Heart right ventricle (tissue), 16 donors: ENCODE measurements at places on chromosomes 6 and 20.

GRCh38 chr6:104527761-104528415, 331.8 kb downstream of the HACE1 start:
- no peaks in the 10 kb centered on the region for H3K36me3 ChIP-seq
- no peak for DNase-seq
- peaks cover 26% of the 10 kb centered on the region for H3K4me1 ChIP-seq
- no peak overlapping the region for H3K27ac ChIP-seq

DNA sequence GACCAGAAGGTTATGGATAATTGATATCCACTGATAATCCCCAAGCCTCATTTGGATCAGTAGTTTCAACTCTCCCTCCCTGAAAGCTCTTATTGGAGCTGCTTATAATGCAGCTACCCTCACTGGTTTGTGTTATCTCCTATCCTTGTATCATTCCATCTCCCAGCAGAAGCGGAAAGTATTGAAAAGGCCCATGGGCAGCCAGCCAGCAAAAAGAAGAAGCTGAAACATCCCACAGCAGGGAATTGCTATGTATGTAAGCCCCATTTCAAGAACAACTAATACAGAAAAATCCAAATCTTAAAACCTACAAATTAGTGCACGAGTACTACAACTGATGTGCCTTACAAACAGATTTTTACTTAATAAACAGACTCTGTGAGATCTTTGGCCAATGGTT, 269.0 kb upstream of the ECI2 start:
- no peak for DNase-seq
- H3K4me3 ChIP-seq = no peak overlapping the region
- no peaks in the 10 kb centered on the region for H3K27me3 ChIP-seq

GRCh38 chr6:16698162-16698533, 63.1 kb downstream of the ATXN1 start:
- H3K36me3 ChIP-seq = no peaks in the 10 kb centered on the region
- H3K4me1 ChIP-seq = peaks cover 42% of the 10 kb centered on the region
- H3K27ac ChIP-seq = no peak overlapping the region
- no peaks in the 10 kb centered on the region for H3K27me3 ChIP-seq

DNA sequence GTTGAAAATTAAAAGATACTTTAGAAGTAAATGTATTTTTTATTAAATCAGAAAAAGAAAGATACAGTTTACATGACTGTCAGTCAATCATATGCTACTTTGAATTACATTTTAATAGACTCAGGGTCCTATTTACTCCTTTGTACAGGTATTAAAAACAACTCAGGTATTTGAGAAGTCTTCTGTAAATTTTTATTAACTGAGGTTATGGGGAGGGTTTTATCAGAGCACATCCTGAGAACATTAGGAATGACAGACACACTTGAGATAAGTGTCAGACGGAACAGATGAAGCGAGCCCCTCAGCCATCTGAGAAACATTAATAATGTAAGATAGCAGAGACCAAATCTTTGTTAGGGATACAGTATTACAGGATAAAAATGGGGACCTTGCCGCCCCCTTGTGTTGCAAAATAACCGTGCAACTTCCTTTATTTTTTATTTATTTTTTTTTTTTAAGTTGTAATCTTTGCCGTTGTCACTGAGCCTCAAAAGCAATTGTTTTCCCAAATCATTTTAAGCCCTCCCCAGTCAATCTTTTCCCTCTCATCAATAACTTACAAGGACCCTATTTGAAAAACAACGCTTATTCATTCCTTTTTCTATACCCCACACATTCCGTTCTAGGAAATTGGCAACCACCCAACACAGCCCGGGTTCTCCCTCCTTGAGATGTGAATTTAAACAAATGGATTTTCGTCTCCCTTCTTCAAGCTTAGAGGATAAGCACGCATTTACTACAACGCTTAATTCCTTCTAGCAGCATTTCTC, 126.7 kb downstream of the BCAS1 start:
- peaks cover 53% of the 10 kb centered on the region for H3K4me1 ChIP-seq
- no peaks in the 10 kb centered on the region for H3K27me3 ChIP-seq
- peak overlapping the region; percentile 27 for H3K4me3 ChIP-seq
- H3K36me3 ChIP-seq = no peaks in the 10 kb centered on the region

- H3K4me3 ChIP-seq = no peak overlapping the region
- no peaks in the 10 kb centered on the region for H3K27me3 ChIP-seq
- H3K36me3 ChIP-seq = no peaks in the 10 kb centered on the region
These were observed 9.0 kb downstream of the MOXD1 start for GRCh38 chr6:132392270-132392646.

- no peak for DNase-seq
- no peak overlapping the region for H3K27ac ChIP-seq
- H3K36me3 ChIP-seq = no peaks in the 10 kb centered on the region
These were observed 61.2 kb upstream of the SGK1 start for GRCh38 chr6:134379076-134379475.

DNA sequence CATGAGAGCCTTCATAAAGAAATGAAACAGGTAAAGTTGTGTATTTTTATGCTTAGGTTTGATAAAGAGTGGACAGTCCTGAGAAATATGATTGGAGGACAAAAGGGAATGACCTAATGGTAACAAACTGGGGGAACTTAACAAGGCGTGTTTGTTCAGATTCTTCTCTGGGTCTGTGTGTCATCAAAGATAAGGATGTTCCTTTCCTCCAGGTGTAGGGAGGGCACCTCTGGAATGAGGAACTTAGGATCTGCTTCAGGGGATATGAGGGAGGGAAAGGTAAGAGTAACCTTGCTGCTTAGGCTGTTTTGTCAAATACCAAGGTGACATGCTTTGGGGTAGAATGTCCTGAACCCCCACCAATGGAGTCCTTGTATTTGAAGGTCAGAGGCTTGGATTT, 291.9 kb downstream of the KCNQ5 start:
- no peaks in the 10 kb centered on the region for H3K4me1 ChIP-seq
- H3K27ac ChIP-seq = no peak overlapping the region
- H3K36me3 ChIP-seq = no peaks in the 10 kb centered on the region
- H3K4me3 ChIP-seq = no peak overlapping the region
- no peak for DNase-seq

GRCh38 chr6:35128042-35128441, 13.1 kb downstream of the TCP11 start:
- no peak for DNase-seq
- H3K36me3 ChIP-seq = no peaks in the 10 kb centered on the region
- no peaks in the 10 kb centered on the region for H3K4me1 ChIP-seq
- H3K27me3 ChIP-seq = no peaks in the 10 kb centered on the region
- no peak overlapping the region for H3K27ac ChIP-seq
- H3K4me3 ChIP-seq = no peak overlapping the region

- no peaks in the 10 kb centered on the region for H3K36me3 ChIP-seq
- no peak overlapping the region for H3K27ac ChIP-seq
- no peak overlapping the region for H3K4me3 ChIP-seq
These were observed 18.4 kb upstream of the FAM209A start for GRCh38 chr20:56506103-56506502.

DNA sequence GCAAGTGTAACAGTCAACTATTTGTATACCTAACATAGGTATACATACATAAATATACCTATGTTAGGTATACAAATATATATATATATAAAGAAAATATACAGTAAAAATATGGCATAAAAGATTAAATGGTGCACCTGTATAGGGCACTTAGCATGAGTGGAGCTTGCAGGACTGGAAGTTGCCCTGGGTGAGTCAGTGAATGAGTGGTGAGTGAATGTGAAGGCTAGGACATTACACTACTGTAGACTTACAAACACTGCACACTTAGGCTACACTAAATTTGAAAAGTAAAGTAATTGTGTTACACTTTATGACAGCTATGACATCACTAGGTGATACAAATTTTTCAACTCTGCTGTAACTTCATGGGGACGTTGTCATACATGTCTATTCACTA, 65.6 kb downstream of the CDC5L start:
- no peak overlapping the region for H3K27ac ChIP-seq
- no peaks in the 10 kb centered on the region for H3K27me3 ChIP-seq
- DNase-seq = no peak
- peaks cover 30% of the 10 kb centered on the region for H3K4me1 ChIP-seq

DNA sequence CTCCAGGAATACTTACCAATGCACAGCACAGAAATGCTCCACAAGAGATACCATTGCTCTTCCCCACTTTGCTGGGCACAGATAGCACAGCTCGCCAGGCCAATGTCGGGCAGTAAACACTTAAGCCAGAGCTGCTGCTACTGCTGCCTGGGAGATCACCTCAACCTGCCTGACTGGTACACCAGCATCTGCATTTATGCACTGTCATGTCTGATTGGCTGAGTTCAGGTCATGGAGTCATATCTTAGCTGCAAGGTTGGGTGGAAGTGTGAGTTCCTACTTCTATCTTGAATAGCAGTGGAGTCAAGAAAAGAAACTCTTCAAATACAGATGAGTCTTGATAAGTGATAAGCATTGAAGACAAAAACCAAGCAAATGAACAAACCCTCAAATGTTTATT, 10.9 kb upstream of the ADGRF4 start:
- no peaks in the 10 kb centered on the region for H3K27me3 ChIP-seq
- H3K4me3 ChIP-seq = no peak overlapping the region
- peaks cover 5% of the 10 kb centered on the region for H3K4me1 ChIP-seq
- DNase-seq = no peak

- no peaks in the 10 kb centered on the region for H3K36me3 ChIP-seq
- H3K27me3 ChIP-seq = no peaks in the 10 kb centered on the region
- no peak for DNase-seq
- H3K4me3 ChIP-seq = no peak overlapping the region
These were observed 326.6 kb upstream of the RNF24 start for GRCh38 chr20:4341804-4342485.

DNA sequence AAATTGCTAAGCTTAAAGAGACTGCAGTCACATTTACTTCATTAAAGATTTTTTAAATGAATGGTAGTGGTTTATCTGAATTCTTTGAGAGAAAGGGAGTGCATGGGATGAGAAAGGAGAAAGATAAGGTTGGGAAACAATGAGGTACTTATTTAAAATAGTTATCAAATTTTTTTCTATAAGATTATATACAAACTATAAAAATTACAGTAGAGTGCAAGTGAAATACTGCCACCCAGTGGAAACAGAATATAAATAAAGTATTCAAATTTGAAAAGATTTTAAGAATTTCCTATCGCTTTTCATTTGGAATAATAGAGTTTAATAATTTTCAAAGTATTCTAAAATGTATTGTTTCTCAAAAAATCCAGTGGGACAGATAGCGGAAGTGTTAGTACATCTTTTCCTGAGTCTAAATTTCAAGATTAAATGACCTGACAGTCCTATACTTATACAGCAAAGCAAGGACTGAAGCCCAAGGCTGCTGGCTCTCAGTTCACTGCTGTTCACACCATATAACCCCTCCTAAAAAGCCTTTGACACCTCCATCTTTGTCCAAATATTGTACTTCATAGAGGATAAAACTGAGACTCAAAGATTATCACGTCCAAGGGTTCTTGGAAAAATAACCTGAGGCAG, 31.1 kb downstream of the EPM2A start:
- no peaks in the 10 kb centered on the region for H3K27me3 ChIP-seq
- no peak overlapping the region for H3K4me3 ChIP-seq
- DNase-seq = no peak
- peaks cover 18% of the 10 kb centered on the region for H3K4me1 ChIP-seq

GRCh38 chr20:43959079-43959919, 44.6 kb downstream of the TOX2 start:
- no peak for DNase-seq
- H3K36me3 ChIP-seq = no peaks in the 10 kb centered on the region
- H3K27ac ChIP-seq = no peak overlapping the region
- no peaks in the 10 kb centered on the region for H3K27me3 ChIP-seq
- no peak overlapping the region for H3K4me3 ChIP-seq
- peaks cover 8% of the 10 kb centered on the region for H3K4me1 ChIP-seq
